ENCODE measurements at places on chromosomes 7 and 10.

DNA sequence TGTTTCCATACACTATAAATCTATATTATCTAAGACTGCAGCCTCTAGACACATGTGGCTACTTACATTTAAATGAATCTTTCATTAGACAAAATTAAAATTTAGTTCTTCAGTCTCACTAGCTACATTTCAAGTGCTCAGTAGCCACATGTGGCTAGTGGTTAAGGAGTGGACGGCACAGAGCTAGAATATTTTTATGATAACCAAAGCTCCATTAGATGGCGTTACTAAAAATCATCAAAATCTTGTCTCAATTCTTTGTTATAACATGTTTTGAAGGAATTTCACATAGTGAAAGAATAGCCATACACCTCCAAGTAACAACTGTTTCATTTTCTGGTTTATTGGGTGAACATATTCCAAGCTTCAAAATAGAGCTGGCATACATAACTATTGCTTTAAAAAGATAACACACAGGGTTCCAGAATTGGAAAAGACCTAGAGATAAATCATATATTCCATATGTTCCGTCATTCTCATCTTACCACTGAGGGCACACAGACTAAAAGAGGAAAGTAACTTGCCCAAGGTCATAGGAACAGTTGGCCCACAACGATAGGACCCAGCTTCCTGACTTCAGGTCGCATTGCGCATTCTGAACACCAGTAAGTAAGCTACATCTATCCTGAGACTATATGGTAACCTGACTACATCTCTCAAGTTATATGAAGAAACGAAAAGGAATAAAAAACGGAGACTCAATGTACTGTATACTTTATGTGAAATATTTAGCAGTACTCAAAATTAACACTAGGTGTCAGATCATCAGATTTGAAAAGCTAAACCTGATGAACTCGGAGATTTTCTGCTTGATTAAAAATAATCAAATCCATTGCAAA is 66.6 kb downstream of the CAV1 start:
- DNase-seq = no peak

- DNase-seq = no peak
Measured at GRCh38 chr7:55449992-55450535, 84.9 kb downstream of the LANCL2 start.

DNA sequence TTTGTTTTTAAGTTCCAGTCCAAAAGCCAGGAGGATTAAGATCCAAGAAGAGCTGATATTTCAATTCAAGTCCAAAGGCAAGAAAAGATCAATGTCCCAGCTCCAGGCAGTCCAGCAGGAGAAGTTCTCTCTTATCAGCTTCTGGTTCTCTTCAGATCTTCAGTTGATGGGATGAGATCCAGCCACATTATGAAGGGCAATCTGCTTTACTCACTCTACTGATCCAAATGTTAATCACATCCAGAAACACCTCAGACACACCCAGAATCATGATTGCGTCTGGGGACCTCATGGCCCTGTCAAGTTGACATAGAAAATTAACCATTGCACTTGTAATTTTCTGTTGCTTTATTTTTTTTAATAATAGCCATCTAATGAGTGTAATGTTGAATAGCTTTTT is 178.4 kb downstream of the HERPUD2 start:
- DNase-seq = no peak

GRCh38 chr10:72162978-72163377 is 52.8 kb upstream of the ANAPC16 start:
- DNase-seq = peak; percentile 28

- no peak for DNase-seq
Measured at GRCh38 chr10:78785066-78785465, 283.7 kb upstream of the ZMIZ1 start.

- no peak for DNase-seq
Measured at GRCh38 chr7:92155108-92155739, 20.9 kb upstream of the CYP51A1 start.

DNA sequence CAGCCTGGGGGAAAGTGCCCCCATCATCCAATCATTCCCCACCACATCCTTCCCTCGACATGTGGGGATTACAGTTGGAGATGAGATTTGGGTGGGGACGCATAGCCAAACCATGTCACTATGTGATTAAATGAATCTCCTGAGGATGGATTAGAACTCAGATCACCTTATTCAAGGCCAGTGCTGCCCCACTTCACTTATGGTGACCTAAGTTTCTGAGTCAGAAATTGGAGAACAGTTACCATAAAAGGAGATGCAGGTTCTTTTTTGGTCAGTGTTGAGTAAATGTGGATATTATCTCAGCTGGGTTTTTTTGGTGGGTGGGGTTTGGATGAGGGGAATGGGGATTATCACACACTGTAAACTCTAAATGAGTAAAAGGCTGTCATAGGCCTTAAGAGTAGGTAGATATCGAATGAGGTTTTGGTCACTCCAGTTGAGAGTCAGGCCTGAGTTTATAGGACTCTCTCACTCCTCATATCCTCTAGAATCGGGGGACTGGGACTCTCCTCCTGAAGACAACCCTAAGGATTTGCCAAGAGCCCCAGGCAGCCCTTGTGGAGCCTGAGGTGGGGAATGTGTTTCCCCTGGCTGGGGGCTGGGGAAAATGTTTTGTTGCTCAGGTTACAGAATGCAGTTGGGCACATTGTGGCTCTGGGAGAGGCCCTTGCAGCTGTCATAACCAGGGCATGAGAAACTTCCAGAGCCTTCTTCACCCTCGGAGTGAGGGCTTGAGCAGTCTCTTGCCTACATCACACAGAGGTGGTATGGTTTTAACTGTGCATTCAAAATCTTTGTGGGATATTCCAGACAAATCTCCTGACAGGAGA is 213.0 kb downstream of the BAMBI start:
- no peak for DNase-seq

- DNase-seq = no peak
Measured at GRCh38 chr7:98242934-98243333, 9.1 kb downstream of the TECPR1 start.

- DNase-seq = no peak
Measured at GRCh38 chr10:124536496-124537050, 75.0 kb downstream of the LHPP start.

GRCh38 chr7:24463474-24463873 is 109.8 kb upstream of the PALS2 start:
- DNase-seq = no peak

DNA sequence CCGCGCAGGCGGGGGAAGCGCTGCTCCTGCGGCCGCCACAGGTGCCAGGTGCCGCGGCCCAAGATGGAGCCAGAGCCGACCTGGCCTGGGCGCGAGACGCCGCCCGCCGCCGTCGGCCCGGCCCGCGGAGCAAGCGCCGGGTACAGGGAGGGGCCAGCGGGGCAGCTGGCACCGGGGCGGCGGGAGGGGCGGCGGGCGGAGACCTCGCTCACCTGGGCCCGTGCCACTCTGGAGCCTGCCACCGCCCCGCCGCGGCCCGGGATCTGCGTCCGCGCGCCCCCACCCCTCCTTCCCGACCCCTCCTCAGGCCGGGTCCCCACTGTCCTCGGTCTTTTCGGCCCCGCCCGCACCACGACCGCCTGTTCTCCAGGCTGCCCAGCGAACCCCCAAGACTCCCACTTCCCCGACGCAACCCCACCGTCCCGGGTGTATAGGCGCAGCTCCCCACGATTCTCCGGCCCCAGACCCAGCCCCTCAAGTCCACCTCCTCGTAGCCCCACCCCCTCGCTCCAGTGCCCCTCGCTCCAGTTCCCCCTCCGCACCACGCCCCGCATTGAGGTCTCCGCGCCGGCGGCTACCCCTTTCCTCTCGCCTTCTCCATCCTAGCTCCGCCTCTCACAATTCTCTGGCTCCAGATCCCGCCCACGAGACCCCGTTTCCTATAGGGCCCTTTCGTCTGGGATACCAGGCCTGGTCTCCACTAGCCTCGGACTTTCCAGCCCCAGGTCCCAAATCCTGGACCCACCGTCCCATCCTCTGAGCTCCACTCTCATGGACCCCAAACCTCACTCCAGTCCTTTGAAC is at the start of gene GPRIN2:
TSS of gene GPRIN2 (minus strand) at position 144 of the 804 bp plus-strand sequence. CDS start 5,922 bp downstream, outside the sequence.
- no peak for DNase-seq

- DNase-seq = no peak
Measured at GRCh38 chr7:156176039-156176438, 363.8 kb upstream of the SHH start.

DNA sequence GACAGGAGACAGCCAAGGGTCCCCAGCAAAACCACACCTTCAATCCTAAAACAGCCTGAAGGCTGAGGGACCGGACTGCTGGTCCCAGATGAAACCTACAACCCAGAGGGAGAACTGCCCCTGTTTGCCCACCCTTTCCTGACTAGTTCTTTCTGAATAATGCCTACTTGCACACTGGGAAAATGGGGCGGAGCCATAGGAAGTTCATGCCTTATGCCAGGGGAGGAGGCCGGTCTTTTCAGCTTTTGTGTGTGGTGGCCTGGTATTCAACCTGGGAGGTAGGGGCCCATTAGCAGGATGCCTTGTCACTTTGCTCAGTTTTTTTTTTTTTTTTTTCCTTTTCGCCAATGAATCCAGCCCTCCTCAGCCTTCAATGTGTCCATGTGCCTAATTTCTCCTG is 20.7 kb downstream of the TOMM7 start:
- no peak for DNase-seq

GRCh38 chr10:1576467-1577372 is 160.6 kb downstream of the ADARB2 start:
- no peak for DNase-seq

DNA sequence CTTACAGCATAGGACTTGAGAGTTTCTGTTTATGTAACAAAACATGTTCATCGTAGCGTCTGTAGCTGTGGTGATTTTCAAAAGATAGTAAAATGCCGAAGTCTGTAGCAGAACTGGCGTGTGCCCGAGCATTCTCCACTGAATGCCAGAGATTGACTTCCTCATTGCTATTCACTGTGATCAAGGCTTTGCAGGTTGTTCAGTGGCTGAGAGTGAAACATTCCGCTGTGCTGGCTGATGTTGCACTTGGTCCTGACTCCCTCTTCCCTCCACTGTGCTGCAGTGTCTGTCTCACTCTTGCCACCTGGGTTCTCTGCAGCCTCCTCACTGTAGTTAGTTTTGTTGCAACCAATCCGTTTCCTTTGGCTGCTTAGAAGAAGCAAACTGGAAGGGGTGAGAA is 37.6 kb downstream of the FHIP2A start:
- no peak for DNase-seq

DNA sequence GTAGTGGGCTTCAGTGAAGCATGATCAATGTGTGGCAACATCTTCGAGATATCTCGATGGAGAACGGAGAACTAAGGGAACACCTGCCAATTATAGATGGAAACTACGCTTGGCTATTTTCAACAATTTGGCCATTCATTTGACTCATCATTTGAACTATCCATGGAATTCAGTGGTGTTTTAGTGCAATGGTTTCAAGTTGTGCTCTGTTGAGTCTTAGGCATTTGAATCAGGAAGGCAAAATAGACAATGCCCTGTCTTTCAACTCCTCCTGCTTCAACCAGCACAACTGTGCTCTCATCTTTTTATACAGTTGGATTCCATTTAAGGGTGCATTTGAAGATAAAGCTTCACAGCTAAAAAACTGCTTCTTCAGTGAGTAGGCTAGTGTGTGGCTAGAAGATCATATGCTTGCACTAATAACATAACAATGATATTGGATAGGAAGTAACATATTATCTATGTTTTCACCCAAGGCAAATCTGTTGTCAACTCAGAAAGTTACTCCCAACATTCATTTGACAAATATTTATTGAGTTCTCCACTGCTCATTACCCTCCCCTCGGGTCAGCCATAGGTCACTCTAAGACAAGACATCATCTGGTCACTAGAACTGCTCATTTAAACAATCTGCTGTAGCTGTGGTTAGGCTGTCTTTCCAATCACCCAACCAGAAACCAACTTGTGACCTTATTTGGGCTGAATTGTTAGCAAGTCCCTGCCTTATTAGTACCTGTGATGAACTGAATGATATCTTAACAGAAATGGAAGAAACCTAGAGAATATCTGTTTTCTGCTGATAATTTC is 314.1 kb upstream of the SP4 start:
- DNase-seq = no peak

DNA sequence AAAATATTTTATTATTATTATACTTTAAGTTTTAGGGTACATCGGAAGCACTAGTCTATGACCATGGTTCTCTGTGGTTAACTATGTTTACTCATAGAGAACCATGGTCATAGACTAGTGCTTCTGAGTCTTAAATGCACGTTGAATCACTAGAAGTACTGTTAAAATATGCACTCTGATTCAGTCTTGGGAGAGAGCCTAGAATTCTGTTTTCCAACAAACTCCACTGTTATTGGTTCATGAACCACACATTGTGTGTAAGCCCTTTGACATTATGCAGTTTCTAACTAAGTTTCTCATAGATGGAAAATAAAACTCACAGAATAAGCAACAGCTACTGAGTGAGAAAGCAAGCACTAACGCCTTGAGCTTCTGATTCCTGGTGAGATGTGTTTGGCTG is 1120.6 kb downstream of the SORCS1 start:
- no peak for DNase-seq

Measured in non-pigmented ciliary epithelial cell (primary cell).